ENCODE measurements at places on chromosomes 11 and 22.

DNA sequence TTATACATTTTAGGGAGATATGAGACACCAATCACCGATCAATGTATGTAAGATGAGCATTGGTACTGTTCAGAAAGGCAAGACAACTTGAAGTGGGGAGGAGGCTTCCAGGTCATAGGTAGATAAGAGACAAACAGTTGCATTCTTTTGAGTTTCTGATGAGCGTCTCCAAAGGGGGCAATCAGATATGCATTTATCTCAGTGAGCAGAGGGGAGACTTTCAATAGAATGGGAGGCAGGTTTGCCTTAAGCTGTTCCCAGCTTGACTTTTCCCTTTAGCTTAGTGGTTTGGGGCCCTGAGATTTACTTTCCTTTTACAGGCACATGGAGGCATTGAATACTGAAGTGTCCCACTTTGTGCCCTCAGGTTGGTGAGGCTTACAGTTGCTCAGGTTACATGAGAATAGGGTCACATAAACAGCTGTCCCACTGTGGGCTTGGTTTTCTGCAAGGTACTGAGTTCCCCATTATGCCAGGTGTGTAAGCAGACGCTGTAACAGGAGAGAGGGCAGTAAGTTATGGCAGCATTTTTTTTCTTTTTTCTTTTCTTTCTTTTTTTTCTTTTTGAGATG is 129.8 kb upstream of the SERPIND1 start:
- DNase-seq = no peak

DNA sequence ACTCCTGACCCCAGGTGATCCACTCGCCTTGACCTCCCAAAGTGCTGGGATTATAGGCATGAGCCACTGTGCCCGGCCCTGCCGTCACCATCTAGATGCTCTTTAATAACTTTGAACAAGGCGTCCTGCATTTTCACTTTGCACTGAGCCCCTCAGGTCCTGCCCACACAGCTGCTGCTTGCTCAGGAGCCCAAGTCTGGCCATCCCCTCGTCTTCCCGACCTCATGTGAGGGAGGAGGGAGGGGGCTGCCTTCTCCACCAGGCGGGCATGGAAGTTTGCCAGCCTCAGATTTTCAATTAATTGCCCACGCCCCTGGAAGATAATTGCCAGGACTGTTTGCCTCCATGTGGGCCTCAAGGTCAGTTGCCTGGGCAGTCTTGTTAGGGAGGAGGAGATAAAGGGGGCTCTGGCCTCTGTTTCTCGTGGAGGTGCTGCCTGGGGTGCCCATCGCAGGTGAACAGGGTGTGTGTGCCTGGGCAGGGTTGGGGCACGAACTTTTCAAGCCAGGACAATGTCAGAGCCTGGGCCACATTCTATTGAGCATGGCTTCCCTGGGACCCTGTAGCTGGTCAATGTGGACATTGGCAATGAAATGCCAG is 27.9 kb upstream of the MYEOV start:
- DNase-seq = no peak

DNA sequence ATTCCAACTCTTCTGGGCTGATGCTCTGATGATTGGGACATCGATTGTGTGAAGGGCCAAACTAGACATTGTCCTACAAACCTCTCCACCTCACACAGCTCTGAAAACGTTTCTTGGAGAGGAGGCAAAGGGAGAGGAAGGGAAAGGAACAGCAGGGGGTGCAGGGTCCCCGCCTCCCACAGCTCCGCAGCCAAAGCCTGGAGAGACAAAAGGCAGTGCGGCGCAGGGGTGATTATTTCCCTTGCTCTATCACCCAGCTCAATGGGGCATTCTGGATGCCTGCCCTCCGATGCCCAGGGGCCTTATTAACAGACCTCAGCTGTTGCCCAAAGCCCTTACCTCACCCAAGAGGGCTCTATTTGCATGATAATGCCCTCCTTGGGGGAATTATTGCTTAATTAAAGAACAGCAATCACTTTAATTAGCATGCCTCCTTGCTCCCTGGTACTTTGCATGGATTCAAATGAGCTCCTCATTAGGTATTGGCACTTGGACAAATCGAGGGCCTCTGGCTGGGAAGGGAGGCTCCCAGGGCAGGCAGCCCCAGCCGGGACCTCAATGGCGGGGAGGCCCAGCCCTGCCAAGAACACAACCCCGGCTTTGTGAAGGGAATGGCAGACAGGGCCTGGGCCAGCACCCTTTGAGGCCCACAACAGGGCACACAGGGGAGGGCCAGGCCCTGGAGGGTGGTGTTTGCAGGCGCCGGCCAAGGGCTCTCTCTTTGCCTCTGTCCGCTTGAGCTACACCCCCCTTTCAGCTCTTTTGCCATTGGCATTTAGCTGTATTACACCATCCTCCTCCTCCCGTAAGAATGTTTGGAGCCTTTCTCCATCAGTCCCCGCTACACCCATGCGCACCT is 19.8 kb upstream of the CDON start:
- no peak for DNase-seq

- DNase-seq = no peak
Observed at GRCh38 chr11:106708348-106708747, 309.9 kb downstream of the GUCY1A2 start.

DNA sequence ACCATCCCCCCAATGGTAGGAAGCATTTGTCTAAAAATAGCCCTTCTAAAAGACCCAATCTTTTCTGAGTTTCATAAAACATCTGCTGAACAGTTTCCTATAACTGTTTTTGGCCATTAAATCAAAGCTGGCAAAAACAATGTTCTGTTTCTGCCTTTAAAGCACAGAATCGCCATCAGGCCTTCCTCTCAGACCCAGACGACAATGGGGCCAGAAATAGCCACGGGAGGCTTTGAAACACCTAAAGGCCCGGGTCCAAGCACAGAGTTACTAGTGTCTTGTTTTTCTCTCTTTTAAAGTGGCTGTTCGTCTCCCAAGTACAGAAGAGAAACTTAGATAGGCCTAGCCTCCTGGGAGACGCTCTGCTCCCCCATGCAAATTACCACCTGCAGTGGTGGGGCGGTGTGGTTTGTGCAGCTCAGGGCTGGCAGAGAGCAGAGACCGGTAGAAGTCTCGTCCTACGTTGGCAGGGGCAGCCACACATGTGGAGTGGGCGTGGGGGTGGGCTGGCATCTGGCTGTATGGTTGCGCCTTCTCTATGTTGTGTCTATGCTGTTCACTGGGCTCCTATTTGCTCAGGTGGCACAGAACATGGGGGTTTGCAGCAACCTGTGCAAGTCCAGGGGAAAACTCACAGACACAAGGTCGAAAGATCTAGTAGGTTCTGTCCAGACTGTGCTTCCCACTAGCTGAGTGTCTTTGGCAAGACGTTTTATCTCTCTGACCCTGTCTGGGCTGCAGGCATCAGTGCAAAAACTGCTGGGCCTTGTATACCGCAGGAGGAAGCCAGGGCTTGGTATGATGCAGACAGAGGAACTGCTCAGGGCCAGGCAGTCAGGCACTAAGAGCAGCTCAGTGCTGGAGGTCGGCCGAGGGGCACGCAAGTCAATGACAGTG is 23.6 kb upstream of the ETS1 start:
- no peak for DNase-seq

- no peak for DNase-seq
Observed at GRCh38 chr11:131626788-131627187, 256.4 kb downstream of the NTM start.

DNA sequence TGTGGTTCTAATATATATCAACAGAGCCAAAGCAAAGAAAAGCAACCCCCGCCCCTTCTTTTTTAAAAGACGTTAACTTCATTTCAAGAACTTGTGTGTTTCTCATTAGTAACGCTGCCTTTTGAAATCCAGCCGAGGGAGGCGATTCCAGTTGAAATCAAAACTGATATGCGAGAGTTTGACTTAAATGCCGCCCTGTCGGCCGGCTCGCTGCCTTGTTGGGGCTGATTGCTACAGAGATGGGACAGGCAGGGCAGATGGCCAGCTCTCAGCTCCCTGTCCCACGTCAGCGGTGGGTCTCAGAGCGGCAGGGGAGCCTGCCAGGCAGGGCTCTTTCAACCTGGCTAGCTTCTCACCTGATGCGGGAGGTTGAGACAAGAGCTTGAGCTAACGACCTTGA is 51.9 kb upstream of the ALX4 start:
- DNase-seq = no peak

GRCh38 chr11:116732271-116733042 is 40.3 kb downstream of the BUD13 start:
- peak; percentile 34 for DNase-seq

DNA sequence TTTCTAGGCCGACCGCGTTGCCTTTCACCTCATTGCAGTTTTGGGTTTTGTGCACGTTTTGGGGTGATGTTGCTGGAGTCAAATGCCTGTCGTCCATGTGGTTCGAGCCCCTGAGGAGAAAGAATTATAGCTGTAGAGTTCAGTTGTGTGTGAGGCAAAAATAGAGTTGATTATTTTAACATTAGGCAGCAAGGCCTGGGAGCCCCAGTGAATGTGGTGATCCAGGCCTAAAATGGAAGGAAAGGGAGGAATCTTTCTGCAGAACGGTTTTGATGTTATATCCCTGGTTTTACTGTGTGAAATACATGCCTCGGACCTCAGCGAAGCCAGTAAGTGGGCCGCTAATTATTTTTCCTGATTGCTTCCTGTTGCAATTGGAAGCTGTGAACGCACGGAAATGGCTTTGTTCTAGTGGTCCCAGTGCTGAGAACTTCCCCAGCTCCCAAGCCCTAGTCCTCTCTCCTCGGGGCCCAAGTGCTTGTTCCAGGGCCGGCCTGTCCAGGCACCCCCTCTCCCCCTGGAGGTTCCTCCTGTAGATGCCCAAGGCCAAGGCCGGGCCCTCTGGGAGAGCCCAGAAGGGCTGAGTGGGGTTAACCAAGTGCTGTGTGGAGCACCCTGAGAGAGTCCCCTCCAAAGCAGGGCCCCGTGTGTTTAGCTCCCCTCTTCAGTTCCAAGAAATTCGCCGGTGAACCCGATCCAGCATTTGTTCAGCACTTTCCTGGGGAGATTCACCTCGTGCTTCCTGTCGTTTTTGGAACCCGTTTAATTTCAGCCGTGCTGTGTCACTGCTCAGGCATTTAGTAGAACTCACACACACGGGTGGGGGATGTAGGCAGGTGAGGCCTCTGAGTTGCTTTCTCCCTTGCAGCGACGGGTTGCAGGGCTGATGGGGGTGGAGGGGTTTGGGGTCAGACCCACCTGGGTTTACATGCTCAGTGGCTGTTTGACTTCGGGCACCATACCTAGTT is 2.1 kb downstream of the LRP5 start:
- no peak for DNase-seq
